NCI-H1417 treated with DMSO at 0.1 percent for 48 hours (cell line): ENCODE measurements at places on chromosomes 5 and 9.

- no peak for DNase-seq
These were observed 87.3 kb downstream of the INSYN2B start for GRCh38 chr5:169893010-169893409.

DNA sequence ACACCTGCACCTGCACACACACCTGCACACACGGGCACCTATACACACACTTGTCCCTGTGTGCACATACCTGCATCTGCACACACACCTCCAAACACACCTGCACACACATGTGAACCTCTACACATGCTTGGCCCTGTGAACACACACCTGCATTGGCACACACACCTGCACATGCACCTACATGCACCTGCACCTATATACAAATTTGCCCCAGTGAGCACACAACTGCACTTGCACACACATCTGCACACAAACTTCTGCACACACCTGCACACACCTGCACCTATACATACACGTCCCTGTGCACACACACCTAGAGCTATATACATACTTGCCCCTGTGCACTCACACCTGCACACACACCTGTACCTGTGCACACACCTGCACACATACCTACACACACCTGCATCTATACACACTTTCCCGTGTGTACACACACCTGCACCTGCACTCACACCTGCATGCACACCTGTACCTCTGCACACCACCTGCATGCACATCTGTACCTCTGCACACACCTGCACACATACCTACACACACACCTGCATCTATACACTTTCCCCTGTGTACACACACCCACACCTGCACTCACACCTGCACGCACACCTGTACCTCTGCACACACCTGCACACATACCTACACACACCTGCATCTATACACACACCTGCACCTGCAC is 21.5 kb upstream of the LPCAT1 start:
- DNase-seq: no peak

DNA sequence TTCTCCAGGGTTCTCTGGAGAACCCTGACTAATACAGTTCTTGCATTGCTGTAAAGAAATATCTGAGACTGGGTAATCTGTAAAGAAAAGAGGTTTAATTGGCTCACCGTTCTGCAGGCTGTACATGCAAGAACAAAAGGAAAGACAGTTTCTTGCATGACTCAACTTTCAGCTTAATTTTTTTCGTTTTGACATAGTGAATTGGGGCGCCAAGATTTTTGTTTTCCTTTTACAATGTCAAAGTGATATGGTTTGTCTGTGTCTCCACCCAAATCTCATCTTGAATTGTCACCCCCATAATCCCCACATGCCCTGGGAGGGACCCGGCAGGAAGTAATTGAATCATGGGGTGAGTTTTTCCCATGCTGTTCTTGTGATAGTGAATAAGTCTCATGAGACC is 11.8 kb upstream of the CRHBP start:
- DNase-seq: no peak

DNA sequence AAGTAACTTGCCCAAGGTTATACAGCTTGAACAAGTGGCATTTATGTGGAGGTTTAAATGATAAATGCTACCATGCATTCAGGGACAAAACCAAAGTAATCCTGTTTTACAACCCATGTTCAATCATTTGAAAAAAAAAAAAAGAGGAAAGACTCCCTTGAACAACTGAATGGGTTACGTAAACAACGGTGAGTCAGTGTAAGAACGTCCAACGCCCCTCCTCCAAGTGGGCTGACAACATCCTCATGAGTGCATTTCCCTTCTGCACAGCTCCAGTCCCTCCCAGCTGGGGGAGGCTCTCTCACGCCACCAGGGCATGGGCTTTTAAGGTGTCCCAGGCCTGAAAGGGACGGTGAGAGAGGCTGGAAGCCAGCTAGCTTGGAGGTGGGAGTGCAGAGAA is 90.0 kb downstream of the PRRT1B start:
- no peak for DNase-seq

GRCh38 chr5:131064669-131065371 is 100.2 kb downstream of the HINT1 start:
- no peak for DNase-seq

GRCh38 chr5:179367491-179367890 is 22.2 kb upstream of the ADAMTS2 start:
- DNase-seq: no peak

GRCh38 chr5:66795682-66796081 is 199.5 kb downstream of the MAST4 start:
- no peak for DNase-seq

- DNase-seq: peak; percentile 59
These were observed 3.7 kb upstream of the ROR2 start for GRCh38 chr9:91953718-91954117.

GRCh38 chr5:59272809-59273427 is 620.6 kb downstream of the PDE4D start:
- no peak for DNase-seq

DNA sequence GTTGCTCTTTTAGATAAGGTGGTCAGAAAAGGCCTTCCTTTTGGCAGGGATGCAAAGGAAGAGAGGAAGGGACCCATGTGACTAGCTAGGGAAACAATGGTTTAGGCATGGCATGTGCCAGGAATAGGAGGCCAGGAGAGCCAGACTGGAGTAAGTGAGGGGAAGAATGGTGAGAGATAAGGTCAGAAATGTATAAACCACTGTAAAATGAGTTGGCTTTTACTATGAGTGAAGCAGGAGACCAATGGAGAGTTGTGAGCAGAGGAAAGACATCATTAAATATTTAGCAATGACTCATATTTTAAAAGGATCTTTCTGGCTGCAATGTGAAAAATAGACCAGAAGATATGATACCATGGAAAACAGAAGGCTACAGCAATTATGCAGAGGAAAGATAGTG is 50.9 kb downstream of the AP3B1 start:
- DNase-seq: no peak

GRCh38 chr9:27278374-27278773 is 18.6 kb downstream of the EQTN start:
- DNase-seq: no peak

DNA sequence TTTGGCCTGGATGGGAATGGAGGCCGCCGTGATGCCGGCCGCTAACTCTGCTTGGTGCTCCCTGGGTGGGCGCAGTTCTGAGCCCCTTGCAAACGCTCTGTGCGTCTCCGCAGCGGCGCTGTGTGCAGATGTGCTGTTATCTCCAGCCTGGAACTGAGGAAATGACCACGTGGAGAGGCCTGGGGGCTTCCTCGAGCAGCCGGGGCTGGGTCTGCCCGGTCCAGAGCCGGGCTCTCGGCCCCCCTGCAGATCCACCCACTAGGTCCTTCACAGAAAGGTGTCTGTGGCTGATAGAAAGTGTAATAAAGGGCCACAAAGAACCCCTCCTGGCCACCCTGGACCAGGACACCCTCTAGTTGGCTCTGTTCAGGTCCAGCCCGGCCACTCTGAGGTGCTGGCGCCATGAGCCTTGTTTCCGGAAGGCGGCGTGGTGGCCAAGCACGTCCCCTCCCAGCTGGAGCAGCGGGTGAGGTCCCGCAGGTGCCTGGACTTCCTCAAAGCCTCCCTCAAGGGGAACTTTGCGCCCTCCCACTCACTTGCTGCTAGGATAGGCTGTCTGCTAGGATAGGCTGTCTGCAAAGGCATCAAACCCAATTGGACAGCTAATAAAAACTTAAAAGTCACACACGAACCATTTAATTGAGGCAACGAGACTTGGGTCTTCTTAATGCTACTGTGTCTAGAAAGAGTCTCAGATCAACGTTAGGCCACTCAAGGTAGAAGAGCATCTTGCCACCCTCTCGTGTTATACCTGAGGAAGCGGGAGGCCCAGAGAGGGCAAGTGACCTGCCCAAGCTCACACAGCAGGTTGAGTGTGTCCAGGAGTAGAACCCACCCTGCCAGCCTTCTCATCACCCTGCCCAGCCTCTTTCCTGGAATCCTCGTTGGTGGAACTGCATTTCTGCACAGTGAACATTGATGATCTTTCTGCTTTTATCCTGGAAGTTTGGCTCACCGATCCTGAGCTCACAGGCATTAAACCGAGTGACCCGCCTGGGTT is 109.3 kb upstream of the FCN2 start:
- no peak for DNase-seq

- DNase-seq: no peak
These were observed 41.9 kb downstream of the NACC2 start for GRCh38 chr9:136052991-136053756.

DNA sequence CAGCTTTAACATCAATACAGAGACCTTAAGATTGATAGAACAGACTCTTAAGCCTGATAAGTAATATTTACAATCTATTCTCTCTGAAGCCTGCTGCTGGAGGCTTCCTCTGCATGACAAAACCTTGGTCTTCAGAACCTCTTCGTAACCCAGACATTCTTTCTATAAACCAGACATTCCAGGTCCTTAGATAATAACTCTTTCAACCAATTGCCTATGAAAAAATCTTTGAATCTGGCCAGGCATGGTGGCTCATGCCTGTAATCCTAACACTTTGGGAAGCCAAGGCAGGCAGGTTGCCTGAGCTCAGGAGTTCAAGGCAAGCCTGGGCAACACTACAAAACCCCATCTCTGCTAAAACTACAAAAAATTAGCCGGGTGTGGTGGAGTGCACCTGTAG is 327.8 kb downstream of the ENC1 start:
- DNase-seq: no peak

GRCh38 chr5:101159006-101159405 is 255.9 kb upstream of the ST8SIA4 start:
- no peak for DNase-seq

GRCh38 chr9:83622433-83622938 is 457 bp upstream of the IDNK start:
- no peak for DNase-seq

- DNase-seq: no peak
These were observed 17.0 kb upstream of the FIBCD1 start for GRCh38 chr9:130955947-130956621.

DNA sequence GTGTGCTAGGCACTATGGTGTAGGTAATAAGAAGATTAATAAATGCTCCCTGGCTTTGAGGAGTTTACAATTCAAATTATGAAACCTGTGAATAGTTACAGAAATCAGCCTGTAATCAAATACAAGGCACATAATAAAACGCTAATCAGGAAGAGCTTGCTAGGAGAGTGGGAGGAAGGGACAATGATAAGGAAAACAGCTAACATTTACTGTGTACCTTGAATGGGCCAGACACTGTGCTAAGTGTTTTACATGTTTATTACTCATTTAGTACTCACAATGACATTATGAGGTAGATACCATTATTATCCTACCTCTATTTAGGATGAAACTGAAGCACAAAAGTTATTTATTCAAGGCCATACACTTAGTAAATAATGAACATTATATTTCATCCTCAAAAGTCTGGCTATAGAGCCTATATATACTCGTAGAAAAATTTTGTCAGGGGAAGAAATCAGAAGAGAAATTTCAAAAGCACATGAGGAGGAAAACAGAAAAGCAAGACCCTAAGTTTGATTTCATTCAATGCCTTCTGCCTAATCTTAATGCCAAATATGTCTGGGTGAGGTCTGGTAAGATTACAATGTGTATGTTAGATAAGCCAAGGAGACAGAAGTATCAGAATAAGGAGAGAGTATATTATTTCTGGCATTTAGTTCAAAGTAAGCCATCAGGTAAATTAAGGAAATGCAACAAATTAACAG is 35.9 kb downstream of the AFF4 start:
- DNase-seq: no peak

GRCh38 chr9:93004561-93004960 is 53.9 kb upstream of the SUSD3 start:
- DNase-seq: no peak

DNA sequence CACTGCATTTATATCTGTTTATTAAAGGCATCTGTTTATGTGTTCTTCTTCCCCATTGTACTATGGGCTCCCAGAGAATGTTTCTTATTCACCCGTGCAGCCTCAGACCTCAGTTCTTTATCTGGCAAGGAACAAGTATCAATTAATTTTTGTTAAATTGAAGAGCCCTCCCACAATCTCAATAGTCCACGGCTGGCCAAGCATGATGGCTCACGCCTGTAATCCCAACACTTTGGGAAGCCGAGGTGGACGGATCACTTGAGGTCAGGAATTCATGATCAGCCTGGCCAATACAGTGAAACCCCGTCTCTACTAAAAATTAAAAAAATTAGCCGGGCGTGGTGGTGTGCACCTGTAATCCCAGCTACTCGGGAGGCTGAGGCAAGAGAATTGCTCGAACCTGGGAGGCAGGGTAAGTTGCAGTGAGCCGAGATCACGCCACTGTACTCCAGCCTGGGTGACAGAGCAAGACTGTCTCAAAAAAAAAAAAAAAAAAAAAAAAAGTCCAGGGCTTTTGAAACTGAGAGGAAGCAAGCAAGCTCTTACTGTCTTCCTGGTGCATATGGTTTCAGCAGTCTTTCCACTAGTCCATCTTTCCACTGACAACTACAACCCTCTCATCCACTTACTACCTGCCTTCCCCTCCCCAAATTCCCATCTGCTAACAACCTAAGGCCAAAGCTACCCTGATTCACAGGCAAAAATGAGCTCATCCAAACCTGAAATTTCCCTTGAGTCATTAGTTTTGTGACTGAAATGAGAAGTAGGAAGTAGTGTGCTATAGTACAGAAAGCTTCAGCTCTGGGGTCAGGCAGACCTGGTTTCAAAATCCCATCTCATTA is 2.3 kb upstream of the HK3 start:
- DNase-seq: no peak
